ENCODE measurements at places on chromosomes 12 and 14.

- DNase-seq = no peak
These were observed 11.8 kb downstream of the FOXG1 start for GRCh38 chr14:28778138-28779117.

DNA sequence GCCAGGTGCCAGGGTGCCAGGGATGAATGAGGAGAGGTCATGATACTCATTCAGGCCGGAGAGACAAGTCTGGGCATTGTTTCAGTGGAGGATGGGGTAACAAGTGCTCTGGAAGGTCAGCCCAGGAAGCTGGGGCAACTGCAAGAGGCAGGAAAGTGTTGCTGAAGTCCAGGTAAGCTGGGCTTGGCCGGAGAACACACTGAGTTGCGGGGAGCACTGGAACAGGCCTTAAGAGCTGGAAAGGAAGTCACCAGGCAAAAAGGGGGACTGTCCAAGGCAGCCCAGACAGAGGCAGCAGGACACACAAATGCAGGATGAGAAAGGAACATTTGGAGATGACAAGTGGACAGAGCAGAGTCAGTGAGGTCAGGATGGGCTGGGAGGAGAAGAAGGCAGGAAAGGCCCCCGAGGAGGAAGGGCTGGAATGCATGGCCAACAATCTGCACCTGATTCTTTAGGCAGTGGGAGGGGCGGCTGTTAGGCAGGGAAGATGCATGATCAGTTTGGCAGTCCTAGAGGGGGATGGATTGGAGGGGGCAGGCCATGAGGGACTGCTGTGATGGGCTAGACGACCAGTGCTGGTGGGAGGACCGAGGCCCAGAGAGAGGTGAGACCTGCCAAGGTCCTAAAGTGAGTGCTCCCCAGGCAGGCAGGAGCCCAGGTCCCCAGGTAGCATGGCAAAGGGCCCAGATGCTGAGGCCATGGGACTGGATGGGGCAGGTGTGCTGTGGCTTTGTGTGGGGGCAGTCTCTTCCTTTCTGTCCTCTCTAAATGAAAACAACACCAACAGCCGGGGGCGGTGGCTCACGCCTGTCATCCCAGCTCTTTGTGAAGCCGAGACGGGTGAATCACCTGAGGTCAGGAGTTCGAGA, 17.2 kb upstream of the HHIPL1 start:
- DNase-seq = no peak

GRCh38 chr12:90915353-90915752, 39.6 kb downstream of the CCER1 start:
- no peak for DNase-seq

DNA sequence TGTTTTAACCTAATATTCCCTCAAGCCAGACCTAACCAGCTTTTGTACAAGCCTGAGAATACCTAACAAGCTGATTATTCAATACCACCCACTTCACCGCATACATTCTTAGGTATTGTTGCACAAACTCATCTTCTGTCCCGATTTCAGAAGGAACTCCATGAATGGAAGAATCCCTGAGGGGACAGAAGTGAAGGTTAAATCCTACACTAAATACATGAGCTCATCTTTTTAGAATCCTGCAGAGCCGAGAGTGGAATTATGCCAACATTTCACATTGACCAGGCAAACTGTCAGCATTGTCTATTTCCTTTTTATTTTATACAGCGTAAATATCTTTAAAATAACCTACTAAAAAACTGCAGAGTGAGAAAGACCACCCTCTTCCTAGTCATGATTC, 140.7 kb upstream of the PRICKLE1 start:
- no peak for DNase-seq

DNA sequence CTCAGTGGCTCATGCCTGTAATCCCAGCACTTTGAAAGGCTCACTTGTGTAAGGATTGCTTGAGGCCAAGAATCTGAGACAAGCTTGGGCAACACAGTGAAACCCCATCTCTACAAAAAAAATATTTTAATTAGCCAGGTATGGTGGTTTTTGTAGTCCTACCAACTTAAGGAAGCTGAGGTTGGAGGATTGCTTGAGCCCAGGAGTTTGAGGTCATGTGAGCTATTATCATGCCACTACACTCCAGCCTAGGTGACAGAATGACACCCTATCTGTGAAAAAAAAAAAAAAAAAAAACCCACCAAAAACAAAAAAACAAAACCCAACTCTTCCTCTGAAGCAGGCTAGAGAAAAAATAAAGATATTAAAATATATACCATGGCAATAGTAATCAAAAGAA, 41.2 kb downstream of the TMEM116 start:
- peak; percentile 35 for DNase-seq

GRCh38 chr12:6917491-6918231, 3.3 kb downstream of the ENO2 start:
- no peak for DNase-seq

DNA sequence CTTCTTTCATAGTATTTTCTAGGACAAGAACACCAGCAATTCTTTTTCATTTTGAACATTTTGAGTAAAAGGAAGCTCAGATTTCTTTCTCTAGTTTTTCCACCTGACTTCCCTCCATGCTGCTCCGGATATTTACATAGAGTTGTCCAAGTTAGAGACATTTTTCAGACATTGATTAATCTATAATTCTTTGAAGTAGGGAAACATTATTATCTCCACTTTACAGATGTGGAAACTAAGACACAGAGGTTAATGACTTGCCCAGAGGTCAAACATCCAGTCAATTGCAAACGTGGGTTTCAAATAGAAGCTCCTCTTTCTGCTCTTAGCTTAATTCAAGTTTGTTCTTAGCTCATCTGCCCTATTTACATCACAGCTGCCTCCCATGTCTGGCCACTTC, 138.3 kb downstream of the EGLN3 start:
- peak; percentile 43 for DNase-seq

DNA sequence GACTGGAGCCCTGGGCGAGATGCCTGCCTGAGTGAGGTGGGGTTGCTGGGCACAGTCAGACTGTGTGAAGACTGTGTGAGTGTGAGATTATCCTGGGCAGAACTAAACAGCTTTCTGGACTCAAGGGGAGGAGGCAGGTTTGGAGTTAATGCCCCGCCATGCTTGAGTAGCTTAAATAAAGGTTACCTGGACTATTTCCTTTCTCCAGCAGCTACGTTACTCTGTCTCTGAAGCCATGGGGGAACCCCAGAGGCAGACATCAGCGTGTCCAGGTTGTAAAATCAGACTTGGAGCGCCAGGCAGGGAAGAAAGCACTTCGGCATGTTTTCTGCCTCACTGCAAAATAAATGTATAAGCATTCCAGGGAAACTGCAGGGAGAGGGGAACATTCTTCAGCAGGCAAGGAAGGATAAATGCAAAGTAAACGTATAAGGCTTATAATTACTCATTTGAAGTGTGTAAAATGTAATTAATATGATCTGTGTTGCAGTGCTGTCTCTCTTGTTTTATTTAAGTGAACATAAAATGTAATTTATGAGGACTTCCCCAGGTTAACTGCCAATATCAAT, 129.7 kb downstream of the CHST11 start:
- DNase-seq = no peak

DNA sequence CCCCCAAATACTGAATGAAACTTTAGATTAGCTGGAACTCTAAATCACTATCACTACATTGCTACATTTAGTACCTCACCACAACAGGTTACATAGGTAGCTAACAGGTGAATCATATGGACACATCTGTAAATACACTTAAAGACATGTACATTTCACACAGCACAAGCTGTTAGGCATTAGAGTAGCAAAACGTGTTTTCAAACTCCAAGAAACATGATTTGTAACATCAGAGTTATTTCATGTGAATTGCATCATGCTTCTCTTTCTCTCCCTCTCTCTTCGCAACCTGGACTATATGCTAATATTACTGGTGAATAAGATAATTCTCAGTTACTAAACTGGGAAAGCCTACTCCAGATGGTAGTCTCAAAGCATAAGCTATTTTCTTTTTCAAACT, 4.3 kb downstream of the SEL1L start:
- no peak for DNase-seq

- no peak for DNase-seq
These were observed 84.9 kb downstream of the AVPR1A start for GRCh38 chr12:63066136-63066535.

- no peak for DNase-seq
These were observed 207.7 kb downstream of the BCAT1 start for GRCh38 chr12:24741216-24741615.

DNA sequence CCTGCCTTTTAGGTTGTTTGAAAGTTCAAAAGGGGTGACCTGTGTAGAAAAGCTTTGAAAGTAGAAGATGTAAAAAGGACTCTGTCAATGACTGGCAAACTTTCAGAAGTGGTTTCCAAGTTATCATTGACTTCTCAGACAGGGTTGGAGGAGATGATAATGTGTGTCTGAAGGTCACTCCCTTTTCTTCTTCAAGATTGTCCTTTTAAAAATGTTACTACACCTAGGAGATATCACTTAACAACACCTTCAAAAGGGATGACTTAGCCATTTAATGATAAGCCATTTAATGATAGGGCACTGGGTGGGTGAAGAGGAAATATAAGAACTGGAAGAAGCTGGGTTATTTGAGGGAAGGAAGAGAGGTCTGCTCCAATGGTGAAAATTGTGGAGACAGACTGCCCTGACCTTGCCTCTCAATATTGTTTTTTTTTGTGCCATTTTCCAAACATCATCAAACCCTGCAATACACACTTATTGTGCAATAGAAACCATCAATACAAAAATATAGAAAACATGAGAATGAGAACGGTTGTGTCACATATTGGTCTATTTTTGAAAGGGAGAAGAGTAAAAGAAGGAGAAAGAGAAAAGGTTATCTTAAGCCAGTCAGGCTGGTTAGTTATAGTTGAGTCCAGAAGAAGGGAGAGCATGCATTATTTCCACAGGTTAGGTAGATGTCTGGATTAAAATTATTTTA, 38.8 kb downstream of the BEST3 start:
- DNase-seq = peak; percentile 69
